ENCODE measurements at places on chromosomes 2 and 18. TPM values are rescaled to one million over a fixed set of nuclear protein-coding genes. Genes with fewer than 3 reads are reported as not detected.

GRCh38 chr2:161141033-161141432 is 19.2 kb upstream of the TANK start:
- DNase-seq = no peak

DNA sequence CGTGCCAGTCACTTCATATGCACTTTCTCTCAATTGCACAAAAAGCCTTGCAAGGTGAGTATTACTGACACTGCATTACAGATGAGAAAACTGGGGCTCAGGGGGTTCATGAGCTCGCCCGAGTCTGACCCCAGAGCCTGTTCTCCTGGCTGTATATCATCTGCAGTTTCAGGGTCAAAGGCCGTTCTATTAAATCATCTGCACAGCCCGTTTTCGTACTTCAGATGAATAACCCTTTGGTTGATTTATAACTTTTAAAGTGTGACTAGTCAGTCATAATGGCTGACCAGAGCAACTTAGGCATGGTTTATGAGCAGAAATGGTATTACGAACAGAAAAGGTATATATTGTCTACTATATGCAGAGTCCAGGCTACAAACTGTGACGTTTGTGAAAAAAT is 35.3 kb upstream of the NPAS2 start:
- DNase-seq = no peak

DNA sequence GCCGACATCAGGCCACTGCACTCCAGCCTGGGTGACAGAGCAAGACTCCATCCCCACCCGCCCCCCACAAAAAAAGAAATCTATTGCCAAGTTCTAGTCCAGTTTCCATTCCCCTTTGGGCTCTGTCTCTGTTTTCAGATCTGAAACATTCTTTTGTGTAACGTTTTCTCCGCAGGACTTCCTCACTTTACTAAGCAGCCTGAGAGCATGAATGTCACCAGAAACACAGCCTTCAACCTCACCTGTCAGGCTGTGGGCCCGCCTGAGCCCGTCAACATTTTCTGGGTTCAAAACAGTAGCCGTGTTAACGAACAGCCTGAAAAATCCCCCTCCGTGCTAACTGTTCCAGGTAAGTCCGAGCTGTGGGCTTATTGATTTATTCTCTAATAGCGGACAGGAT is 48.8 kb downstream of the MERTK start:
- no peak for DNase-seq

DNA sequence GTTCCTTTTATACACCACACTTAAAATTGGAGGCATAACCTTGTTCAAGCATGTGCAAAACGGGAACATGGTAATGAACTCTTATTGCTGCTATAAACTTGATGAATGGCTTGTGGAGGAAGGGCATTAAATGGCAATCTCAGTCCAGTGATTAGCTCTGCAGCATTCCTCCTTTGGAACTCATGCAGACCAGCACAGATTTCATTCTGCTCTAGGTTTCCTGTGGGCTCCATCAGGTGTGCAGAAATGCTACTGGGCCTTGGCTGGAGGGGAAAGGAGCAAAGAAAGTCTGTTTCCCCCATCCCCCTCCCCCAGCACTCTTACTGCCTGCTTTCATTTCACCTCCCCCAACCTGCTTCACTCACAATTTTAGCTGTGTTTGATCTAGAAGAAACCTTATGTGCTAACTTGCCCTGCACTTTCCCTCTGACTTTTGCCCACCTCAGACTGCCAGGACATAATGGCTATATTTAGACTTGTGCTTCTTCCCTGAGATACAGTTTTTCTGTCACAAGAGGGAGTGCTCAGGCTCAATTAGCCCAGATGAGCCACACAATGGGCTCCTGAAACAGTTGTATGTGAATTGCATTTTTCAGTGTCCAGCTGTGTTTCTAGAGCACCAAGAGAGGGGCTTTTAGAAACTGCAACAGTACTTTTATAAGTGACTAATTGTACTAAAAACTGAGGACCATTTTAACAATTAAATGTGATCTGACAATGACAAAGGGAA is 109.8 kb downstream of the FSHR start:
- no peak for DNase-seq

The ME2 gene
- total RNA-seq = 66.9 TPM

Data from H1 (cell line).